ENCODE measurements at places on chromosomes 1 and 21.
A peak's percentile ranks its signal among the peaks of the same experiment; 100 is the strongest.

GRCh38 chr1:108877348-108878159 lies 769 bp downstream of the GPSM2 start:
- DNase-seq, result peak; percentile 16

- peak; percentile 91 for DNase-seq
Measured at GRCh38 chr1:156129687-156130577, 15.4 kb downstream of the LMNA start.

DNA sequence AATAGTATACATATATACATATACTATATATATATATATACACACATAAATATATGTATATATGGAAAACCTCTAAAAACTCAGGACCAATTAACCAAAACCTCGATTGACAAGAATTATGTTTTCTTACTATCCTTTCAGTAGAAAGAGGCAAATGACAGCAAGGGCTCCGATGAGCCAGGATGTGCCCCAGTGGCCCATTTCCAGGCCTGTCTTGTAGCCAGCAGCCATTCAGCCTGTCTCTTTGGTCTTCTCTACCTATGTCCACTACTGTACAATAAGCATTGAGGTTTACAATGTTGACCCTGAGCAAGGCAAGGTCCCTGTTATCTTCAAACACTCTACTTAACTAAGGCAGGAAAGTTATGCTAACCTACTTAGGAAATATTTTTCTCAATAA lies 9.8 kb downstream of the KCNA2 start:
- DNase-seq, result no peak

- DNase-seq, result no peak
Measured at GRCh38 chr1:204819495-204819894, 51.2 kb upstream of the NFASC start.

DNA sequence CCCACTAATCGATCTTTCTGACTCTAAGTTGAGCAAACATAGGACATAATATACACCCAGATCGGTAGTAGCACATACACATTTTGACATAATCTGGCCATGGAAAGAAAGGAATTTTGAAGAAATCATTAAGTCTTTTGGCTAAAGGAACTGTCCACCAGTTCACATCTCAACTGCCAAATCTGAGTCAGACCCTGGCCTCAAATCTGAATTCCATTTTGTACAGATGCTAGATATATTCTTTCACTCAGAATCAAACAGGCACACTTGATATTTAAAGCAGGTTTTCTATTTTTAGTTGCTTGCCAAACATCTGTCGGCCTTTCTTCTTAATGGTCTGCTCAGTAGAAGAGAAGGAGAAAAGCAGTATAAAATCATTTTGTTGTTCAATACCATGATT lies 281.8 kb downstream of the BARHL2 start:
- no peak for DNase-seq

GRCh38 chr1:32934535-32934934 lies 30.1 kb downstream of the RNF19B start:
- DNase-seq, result no peak

GRCh38 chr1:112665857-112666256 lies 8.6 kb upstream of the MOV10 start:
- DNase-seq, result no peak

- peak; percentile 73 for DNase-seq
Measured at GRCh38 chr1:174990382-174990999, 9.3 kb upstream of the CACYBP start.

- DNase-seq, result peak; percentile 74
Measured at GRCh38 chr1:107572674-107573211, 392.2 kb downstream of the VAV3 start.

DNA sequence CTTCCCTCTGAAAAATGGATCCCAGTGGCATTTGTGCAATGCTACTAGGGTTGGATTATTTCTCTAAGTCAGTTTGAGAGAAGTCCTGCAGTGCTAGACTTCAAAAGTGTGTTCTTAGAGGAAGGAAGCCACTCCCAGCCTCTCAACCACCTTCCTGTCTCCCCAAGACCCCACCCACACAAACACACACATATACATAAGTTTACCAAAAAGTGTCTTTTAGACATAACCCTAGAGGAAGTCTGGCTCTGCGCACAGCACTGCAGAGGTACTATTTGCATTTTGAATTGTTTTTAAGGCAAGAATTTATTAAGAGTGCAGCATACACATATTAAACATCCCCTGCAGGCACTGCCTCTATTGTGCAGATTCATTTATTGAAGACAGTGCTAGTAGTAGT lies 127.3 kb downstream of the HHIPL2 start:
- DNase-seq, result no peak

DNA sequence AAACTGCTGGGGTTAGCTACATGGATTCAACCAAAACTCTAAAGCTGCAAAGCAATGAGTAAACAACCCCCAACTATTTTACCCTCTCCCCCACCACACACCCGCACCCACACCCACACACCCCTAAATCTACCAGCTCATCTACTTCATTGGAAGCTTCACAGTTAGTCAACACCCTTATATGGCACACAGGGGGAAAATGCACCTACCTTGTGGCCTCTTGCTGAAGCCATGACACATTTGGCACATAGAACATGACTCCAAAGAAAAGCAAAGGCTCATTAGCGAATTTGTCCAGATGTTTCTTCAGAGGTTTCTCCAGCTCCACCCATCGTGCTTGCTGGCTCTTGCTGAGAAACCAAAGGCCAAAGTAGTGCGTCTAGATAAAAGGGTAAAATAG lies 99.8 kb downstream of the PTPN14 start:
- no peak for DNase-seq

DNA sequence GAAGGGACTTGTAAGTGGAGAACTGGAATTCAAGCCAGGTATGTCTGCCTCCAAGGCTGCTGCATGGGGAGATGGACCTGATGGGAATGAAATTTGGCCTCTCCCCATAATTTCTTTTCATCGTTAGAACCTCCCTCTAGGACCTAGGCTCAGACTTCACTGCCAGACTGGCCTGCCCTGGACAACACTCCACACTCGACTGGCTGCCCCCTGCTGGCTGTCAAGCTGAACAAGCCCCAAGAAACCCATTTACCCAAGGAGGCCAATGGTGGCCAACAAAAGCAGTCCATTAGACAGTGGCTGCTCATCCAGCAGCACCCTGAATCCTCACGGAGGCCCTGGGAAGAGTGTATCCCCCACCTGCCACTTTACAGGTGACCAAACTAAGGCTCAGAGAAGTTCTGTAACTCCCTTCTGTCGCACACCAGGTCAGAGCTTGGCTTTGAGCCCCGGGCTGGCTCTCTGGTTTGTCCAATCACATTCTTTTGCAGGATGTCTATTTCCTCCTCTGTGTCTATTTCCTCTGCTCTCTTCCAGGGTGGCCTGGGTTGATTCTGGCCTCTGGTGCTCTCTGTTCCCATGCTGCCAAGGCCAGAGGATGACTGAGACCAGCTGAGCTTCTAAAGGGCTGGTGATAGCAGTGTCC lies 3.8 kb downstream of the RNF186 start:
- no peak for DNase-seq

- no peak for DNase-seq
Measured at GRCh38 chr1:206672844-206673758, 11.6 kb upstream of the MAPKAPK2 start.

GRCh38 chr1:110502402-110503151 lies 16.4 kb downstream of the KCNA10 start:
- no peak for DNase-seq

DNA sequence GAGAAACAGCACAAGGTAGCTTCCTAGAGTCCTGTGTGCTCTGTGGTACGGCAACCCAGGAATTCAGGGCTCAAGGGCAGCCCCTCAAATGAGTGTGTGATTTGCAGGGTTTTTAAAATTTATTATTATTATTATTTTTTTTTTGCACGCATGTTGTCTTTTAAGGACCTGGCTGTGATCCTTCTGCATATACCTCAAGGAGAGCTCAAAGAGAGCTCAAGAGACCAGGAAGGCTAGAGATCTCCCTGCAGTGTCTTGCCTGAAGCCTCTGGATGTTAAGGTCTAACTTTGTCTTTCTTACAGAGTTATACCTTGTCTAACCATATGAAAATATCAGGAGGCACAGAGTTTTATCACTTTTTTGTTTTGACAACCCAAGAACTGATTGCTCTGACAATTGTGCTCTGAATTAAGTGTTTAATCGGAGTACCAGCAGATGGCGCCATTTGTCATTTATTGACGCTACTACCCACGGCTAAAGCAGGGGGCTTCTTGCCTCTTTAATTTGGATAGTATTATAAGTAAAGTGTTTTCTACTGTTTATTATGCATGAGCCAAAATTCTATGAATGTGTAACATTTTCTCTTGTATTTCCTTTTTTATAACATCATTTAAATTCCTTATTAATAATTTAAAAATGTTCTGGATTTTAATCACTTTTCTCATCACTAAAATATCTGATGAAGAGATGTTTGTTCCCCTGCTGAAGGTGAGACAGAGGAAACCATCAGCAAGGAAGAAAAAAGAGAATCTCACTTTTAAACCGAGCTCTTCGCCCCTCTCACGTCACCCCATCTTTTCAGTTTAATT lies 35.8 kb upstream of the LMO4 start:
- DNase-seq, result peak; percentile 38

DNA sequence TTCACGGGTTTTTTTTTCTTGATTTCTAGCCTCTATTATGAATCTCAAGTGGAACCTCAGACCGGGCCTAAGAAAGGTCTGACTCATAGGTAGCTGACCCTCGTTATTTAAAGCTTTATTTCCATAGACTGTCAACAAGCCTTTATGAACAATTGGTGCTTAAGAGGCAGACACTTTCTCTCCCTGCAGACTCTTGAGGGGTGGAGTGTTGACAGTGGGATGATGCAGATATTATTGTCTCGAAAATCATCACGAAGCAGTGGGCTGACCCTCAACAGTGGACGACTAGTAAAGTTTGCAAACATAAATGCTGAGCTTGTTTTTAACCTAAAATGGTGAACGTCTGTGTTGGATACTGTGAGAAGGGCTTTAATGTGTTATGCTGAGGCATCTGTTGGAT lies 1.8 kb downstream of the SFT2D2 start:
- no peak for DNase-seq

DNA sequence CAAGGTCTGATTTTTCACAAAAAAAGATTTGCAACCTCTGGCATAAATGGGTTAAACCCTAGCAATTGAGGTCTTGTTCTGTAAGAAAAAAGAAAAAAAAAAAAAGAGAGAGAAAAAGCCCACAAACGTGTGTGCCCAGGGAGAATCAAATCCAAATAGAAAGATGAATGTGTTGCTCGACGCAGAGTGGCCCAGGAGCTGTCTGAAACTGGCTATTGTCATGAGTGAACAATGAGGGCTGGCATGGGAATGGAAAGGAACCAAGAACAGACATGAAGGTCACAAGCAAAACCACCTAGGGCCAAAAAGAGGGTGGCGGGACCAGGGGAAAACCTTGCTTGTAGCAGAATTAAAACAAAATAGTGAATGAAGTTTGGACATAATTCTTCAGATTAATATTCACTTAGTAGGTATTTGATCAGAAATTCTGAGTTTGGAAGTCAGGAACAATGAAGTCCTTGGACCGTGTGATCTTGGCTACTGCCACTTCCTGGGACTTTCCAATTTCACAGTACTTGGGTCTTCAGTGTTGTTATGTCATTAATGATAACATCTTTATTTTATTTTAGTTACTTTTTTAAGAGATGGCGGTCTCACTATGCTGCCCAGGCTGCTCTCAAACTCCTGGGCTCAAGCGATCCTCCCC lies 3.1 kb downstream of the ENO1 start:
- DNase-seq, result no peak

DNA sequence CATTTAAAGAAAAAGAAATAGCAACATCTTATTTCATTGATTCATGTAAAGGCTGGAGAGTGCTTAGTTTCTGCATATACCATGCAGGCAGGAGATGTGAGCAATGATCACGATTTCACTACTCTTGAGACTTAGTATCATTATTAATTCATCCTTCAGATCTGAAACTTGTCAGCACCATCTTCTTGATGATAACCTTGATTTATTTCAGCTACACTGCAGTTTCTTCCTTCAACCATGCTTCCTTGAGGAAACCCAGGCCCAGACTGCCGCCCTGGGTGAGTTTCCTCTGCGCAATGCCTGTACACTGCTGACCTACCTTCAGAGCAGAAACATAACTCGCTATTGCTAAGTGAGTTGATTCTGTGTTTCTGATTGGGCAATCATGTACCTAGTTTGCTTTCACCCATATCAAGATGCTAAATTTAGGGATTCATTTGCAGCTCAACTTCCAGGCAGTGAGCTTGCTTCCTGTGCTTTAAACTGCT lies 13.5 kb upstream of the BCL10 start:
- no peak for DNase-seq

GRCh38 chr21:35288238-35288637 lies 239.1 kb upstream of the RUNX1 start:
- no peak for DNase-seq

GRCh38 chr1:218775501-218776021 lies 398.1 kb upstream of the LYPLAL1 start:
- DNase-seq, result no peak
